Colonic mucosa (tissue), 4 donors: ENCODE measurements at places on chromosomes 2 and 18.

DNA sequence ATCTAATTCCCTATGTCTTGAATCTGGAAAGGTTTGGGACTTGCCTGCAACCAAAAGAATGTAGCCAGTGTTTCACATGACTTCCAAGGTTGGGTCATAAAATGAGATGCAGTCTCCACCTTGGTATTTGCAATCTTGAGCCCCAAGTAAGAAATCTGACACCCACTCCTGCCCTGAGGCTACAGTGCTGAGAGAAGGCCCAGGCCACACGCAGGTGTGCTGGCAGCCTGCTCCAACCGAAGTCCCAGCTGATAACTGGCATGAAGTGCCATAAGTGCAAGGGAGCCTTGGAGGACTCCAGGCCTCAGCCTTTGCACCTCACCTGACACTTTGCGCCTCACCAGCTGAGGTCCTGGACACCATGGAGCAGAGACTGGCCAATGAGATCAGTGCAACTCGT, 182.7 kb downstream of the ANAPC1 start:
- DNase-seq, result no peak

- DNase-seq, result no peak
Measured at GRCh38 chr2:201500534-201500933, 49.0 kb downstream of the STRADB start.

- peak; percentile 63 for DNase-seq
Measured at GRCh38 chr18:54947091-54947490, 12.2 kb downstream of the CCDC68 start.

GRCh38 chr2:63679252-63679855, 90.6 kb downstream of the MDH1 start:
- no peak for DNase-seq

DNA sequence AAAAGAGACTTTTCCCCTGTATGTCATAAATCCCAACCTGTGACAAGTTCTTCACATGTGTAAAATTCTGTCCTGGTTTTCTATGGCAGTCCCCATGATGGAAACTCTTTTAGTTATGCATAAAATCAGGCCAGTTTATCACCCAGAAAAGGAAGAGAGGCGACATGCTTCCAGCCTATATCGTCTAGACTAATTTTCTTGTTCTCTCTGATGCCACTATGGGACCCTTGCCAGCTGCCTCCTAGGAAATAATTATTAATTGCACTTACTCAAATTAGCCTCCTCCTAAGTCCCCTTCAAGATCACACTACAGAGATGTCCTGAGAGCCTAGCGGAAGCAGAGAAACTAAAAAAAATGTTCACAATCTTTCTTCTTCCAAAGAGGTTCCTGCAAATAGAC, 722.4 kb downstream of the NRXN1 start:
- DNase-seq, result no peak

GRCh38 chr2:215436705-215437565, 1.1 kb upstream of the FN1 start:
- DNase-seq, result no peak

DNA sequence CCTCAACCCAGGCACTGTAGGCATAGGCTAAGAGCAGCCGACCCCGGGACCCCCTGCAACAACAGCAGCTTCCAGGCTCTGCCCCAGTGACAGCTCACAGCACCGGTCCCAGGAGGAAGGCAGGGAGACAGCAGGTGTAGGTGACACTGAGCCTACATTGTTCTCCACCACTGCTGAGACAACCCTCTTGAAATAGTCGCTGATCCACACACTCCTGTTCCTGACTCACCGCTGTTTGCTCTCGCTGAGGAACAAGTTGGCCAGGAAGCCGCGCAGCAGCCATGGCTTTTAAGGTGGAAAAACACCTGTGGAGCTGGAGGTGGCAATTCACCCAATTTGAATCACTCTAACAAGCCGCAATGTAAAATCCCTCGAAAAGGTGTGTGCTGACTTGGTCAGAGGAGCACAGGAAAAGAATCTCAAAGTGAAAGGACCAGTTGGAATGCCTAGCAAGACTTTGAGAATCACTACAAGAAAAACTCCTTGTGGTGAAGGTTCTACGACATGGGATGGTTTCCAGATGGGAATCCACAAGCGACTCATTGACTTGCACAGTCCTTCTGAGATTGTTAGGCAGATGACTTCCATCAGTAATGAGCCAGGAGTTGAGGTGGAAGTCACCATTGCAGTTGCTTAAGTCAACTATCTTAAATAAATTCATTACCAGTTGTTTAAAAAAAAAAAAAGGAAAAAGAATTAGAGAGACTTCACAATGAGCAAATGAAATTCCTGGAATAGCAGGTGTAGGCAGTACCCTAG, 167.5 kb downstream of the ARL4C start:
- peak; percentile 11 for DNase-seq

DNA sequence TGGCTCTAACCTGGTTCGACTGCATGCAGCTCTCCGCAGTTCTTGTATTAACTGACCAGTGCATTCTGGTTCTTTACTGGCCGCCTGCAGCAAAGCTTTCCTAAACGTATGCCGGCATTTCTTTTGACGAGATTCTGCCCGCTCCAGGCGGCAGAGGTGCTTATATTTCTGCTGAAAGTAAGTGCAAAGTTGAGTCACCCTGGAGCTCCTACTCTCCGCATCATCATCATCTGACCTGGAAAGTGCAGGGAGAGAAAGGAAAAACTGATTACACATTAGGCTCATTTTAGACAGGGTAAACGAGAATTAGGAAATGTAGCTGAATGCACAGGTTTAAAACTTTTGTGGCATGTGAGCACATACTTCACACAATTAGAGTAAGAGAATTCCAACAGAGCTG, 57.9 kb downstream of the INO80D start:
- DNase-seq, result no peak

- DNase-seq, result no peak
Measured at GRCh38 chr2:8893474-8893873, 56.1 kb upstream of the KIDINS220 start.

DNA sequence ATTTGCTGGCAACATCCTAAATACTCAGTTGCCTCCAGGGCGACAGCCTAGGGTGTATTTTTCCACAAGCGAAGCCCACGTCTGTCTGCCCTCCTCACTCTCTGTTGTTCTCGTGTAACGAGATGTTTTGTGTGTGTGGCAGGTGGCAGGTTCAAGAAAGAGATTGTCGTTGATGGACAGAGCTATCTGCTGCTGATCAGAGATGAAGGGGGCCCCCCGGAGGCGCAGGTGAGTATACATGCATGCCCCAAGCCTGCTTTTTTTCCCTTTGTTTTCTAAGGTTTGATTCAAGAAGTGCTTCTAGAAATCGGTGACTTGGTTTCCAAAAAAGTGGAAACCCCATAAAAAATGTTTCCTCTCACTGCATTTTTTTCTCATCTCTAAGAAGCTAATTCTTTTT, 247.0 kb downstream of the AGAP1 start:
- no peak for DNase-seq

DNA sequence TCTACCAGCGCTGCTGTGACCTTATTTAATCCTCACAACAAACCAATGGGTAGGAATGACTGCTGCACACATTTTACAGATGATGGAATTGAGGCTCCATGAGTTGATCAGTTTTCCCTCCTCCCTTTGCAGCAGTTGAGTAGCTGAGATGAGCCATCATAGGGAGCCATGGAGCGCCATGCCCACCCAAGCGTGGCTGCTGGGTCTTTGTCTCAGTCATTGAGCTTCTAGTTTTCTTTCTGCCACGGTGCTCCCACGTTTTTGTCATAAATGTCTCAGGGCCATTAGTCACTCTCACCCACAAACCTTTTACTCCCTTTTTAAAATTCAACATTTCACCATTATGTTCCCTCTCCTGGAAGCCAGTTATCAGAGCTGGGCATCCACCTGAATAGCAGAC, 45.8 kb downstream of the TMEM17 start:
- DNase-seq, result no peak

GRCh38 chr2:38215993-38216392, 140.0 kb upstream of the CYP1B1 start:
- no peak for DNase-seq

DNA sequence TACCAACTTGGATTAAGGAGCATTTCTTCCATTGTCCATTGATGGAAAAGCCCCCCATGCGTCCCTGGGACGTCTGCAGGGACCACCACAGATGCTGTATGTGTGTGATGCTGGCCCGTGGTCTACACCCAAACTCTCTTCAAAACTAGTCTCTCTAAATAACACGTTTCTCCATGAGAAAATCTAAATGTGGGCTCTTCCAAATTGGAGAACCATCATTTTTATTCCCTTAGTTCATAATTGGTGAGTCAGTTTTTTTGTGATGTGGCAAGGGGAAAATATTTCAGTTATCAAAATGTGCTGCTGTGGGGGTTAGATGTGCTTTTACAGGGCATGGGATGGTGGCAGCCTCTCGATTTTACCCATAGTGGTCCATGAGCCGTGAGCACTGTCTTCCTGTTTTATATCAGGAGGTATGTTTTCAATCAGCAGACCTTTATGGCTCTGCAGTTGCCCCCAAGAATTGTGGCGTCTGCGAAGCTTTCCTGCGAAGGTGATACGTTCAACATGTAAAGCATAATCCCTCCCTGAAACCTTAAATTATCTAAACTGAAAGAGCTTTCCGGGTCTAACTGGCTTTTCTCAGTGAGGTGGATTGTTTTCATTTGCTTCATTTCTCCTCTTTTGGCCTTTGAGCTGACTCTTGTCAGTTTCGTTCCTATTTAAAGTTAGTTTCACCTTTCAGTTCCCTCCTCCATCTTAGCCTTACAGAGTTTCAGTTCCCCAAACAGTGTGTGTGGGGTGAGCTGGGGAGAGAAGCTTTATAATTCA, 78.4 kb downstream of the SETBP1 start:
- no peak for DNase-seq
